GM04503 (cell line): ENCODE measurements at places on chromosomes 16 and 17.

DNA sequence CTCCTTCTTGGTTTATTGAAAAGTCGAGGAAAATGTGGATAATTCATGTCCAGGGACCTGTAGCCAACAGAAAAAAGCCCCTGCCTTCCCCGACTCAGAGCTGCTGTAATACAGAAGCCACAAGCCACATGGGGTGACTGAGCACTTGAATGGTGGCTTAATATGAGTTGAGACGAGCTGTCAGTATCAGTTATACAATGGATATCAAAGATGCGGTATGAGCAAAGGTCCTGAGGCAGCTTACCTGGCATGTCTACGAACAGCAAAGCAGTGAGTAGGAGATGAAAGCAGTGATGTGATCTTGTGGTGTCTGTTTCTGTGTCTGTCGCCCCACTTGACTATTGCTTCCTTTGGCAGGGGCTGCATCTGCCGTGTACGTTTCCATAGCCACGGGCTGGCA lies 12.2 kb upstream of the RMI2 start:
- DNase-seq = no peak

GRCh38 chr17:45371414-45372324 lies 54.8 kb upstream of the MAP3K14 start:
- DNase-seq = peak; percentile 86

GRCh38 chr17:8096541-8096940 lies 9.0 kb upstream of the ALOX12B start:
- no peak for DNase-seq

- no peak for DNase-seq
Measured at GRCh38 chr17:40577611-40578065, 12.4 kb upstream of the CCR7 start.

DNA sequence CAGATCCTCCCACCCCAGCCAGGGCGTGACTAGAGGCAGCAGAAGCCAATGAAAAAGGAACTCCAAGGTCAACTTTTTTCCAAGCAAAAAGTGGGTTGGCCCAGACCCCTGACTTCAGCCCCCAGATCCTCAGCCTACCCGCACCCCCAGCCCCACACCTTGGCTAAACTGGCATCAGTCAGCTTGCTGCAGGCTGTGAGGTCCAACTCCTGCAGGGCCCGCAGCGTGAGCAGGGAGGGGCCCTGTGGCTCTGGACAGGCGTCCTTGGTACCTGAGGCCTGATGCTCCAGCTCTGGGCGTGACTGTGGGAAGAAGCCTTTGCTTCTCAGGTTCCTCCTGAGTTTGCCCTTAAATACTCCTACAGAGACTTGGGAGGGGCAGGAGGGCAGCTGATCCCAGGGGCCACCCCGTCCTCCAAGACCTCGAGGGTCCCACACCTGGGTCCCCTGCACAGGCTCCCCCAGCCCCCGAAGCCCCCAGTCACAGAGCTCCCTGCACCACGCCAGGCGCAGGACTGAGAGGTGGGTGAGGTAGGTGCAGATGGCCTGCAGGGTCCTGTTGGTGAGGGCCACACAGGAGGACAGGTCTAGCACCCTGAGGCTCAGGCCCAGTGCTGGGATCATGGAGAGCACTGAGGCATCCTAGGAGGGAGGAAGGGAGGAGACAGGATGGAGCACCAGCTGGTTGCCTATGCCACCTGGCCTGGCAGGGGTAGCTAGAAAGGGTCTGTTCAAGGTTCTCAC lies 9.4 kb downstream of the ELMO3 start:
- no peak for DNase-seq

GRCh38 chr17:17381446-17382064 lies 78.4 kb downstream of the NT5M start:
- no peak for DNase-seq

DNA sequence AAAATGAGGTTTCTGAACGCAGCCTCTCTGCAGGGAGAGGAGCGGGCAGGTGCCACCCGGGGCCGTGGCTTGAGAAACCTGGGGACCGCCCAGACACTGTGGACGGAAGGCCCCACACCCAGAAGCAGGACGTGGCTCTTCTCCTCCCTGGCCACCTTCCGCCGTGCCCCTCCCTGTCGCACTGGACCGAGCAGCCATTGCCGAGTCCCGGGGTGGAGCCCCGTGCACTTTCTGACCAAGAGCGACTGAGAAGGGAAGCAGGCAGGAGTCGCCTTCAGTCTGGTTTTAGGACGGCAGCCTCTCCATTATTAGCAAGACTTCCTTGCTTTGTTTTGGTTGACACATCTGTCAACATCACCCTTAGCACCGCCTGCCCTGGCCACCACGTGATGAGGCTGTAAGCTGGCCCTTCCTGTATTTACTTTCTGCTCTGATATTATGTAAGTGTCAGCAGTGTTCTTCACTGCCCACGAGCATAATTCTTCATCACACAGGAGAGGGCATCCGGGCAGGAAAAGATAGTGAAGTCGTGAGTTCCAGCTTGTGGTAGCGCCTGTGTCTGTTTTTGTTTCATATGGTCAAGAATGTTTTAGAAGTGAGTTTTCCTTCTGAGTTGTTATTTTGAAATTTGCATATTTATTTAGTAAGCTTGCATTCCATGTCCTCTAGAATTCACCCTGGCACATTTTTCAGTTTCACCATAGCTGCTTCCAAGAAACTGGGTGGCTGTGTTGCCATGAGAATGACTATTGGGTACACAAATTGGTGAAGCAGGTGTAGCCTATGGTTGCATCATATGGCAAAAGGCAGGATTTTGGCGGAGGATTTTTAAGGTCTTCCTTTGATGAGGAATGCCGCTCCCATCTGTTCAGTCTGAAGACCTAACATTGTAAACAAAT lies 1.0 kb downstream of the HERPUD1 start:
- peak; percentile 35 for DNase-seq

DNA sequence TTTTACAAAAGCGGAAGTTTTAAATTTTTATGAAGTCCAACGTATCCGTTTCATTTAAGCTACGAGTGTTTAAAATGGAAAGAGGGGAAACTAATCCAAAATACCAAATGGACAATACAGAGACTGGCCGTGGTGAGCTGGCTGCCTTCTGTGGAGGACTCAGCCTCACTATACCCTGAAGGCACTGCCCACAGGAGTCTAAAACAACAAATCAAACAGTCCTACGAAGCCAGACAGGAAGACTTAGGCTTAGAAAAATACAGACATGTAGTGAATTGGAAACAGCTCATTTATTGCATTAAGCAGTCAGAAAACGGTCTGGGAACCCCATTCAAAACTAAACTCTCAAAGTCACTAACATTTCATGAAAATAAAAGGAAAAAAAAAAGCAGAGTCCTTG lies 75.1 kb downstream of the CYTH1 start:
- no peak for DNase-seq

GRCh38 chr16:75081179-75081859 lies 35.3 kb downstream of the LDHD start:
- no peak for DNase-seq

DNA sequence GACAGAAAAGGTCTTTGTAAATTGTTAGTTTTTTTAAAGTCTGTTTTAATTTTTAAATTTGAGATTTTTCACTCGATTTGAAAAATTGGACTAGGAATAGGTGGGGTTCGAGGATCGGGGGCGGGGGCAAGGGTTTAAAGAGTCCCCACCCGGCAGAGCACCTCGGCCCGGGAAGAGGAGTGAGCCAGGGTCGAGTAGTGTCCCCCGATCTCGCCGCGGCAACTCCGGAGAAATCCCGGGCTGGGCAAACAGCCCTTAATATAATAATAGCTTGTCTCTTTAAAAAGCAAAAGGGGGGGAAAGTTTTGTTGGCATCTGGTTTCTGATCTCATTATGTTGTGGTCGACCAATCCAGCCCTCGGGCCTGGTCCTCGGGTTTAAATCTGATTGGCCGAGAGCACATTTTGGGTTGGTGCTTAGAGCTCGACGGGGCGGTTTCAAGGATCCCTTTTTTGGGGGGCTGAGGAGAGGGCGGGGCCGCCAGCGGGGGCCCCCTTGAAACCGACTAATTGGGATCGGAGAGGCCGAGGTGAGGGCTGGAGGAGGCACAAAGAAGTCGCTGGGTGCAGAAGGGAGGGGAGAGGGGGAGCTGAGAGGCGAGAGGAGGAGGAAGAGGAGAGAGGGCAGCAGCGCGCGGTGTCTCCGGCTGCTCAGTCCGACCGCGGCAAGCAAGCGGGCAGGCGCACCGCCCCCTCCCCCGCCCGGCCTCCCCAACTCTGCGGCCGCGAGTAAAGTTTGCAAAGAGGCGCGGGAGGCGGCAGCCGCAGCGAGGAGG lies at the start of gene FZD2:
Gene FZD2 (plus strand): TSS at position 653 of the 775 bp plus-strand sequence. CDS start 205 bp downstream, outside the sequence.
- DNase-seq = peak; percentile 94

GRCh38 chr17:36723459-36724025 lies 122.2 kb downstream of the MRM1 start:
- no peak for DNase-seq

DNA sequence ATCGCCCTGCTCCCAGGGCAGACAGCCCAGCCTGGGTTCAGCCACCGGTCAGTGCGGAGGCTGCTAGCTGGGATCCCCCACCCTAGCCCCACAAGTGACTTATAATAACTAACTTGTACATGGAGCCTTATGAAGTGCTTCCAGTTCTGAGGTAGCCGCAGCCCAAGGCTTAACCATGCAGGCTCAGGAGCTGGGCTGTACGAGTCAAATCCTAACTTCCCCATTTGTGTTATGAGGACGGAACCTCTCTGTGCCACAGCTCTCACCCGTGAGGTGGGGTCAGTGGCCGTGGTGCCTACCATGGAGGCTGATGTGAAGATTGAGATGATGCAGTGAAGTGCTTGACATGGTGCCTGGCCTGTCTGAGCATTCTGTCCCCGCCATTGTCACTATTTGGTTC lies 27.8 kb upstream of the GOSR2 start:
- no peak for DNase-seq

DNA sequence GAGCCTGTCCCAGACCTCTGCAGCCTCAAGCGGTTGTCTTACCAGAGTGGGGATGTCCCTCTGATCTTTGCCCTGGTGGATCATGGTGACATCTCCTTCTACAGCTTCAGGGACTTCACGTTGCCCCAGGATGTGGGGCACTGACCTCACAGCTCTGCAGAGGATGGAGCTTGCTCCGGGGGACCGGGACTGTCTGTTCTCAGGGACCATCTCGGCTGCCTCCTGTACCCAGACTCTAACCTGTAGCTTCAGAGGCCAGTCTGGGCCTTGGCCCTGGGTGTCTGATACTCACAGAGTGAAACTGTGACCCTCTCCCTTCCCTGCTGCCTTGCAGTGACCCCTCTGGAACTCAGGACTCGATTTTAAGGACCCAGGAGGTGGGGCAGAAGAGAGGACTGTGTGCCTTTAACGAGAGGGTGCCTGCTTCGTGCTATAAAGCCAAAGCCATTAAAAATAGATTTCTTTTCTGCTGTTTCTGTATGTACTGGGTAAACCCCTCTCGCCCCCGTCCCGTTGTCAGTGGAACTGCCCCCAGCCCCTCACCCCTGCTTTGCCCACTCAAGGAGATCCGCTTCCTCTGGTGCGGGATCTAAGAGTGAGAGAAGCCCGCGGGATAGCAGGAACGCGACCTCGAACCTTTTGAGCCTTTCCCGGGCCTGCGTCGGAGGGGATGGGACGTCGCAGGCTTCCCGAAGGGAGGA lies 1.1 kb upstream of the LLGL2 start:
- DNase-seq = no peak

DNA sequence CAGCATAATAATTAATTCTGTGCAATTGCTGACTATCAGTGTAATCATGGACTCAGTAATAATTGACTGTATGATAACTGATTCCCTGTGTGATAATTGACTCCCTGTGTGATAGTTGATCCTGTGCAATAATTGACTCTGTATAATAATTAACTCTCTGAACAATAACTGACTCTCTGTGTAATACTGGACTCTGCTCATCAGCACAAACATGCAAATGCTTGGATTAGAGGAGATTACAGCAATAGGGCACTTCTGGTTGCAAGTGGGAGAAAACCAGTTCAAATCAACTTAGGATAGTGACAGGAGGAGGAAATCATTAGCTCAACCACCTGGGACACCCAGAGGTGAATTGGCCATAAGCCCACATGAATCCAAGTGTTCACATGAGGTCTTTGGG lies 582.1 kb downstream of the RBFOX1 start:
- DNase-seq = no peak

DNA sequence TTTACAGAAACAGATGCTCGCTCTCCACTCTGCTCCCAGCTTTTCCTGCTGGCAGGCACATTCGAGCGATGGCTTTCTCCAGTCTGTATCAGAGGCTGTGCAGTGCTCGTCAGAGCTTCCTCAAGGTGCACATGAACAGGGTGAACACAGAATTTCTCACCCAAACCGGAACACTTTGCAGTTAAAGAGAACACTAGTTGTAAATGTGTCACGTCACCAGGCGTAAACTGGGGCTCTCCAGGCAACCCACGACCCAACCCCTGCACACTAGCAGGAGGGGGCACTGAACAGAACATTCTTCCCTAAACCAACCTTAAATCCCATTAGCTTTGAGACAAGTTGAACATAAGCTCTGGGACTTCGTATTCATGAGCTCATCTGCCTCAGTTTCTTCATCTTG lies 119.0 kb downstream of the RMI2 start:
- no peak for DNase-seq

GRCh38 chr17:57994436-57994835 lies 6.4 kb upstream of the VEZF1 start:
- DNase-seq = no peak

DNA sequence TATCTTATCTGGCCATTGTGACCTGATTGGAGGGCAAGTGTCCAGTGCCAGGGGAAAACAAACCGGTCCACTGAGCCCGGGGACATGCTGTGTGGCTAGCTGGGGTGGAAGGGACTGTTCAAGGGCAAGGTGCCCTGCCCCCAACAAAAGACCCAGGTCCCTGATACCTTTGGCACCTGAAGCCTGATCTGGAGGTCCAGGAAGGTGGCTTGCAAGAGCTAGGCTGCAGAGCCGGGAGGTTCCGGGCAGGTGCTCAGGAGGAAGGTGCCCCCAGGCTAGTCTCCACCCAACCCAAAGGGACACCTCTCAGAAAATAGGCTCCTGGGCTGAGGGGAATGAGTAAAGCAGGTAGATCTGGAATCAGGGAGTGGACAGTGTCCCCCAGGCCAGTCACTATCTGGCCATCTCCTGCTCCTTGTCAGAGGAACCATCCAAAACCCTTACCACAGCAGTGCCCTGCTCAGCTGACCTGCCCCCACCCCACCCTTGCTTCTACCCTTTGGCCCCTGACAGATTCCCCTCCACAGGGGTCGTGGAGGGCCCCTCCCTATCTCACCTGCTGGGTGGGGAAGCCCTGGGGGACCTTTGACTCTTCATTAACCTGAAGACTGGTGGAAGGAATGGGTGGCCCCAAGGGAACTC lies 6.2 kb downstream of the NAT9 start:
- DNase-seq = no peak

GRCh38 chr17:59406808-59407381 lies 75.4 kb downstream of the YPEL2 start:
- no peak for DNase-seq

DNA sequence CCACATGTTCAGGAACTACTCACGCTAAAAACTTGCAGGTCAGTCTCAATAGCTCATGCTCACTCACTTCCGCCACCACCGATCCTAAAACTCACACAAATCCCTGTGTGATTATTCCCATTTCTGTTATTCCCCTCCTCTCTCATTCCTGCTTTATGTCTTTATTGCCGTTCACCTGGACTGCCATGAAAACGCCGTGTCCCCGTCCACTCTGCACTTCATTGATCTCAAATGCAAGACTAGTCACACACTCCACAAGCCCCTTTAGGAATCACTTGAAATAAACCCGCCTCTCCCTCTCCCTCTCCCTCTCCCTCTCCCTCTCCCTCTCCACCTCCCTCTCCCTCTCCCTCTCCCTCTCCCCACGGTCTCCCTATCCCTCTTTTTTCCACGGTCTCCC lies 78.0 kb downstream of the AXIN2 start:
- DNase-seq = no peak

GRCh38 chr17:61075988-61076387 lies 323.7 kb upstream of the TBX2 start:
- no peak for DNase-seq
